ENCODE measurements at places on chromosomes 2 and 18. TPM values are rescaled to one million over a fixed set of nuclear protein-coding genes. Genes with fewer than 3 reads are reported as not detected.

GRCh38 chr2:164068063-164068462 lies 332.3 kb upstream of the FIGN start:
- no peaks in the 10 kb centered on the region for H3K36me3 ChIP-seq
- H3K27me3 ChIP-seq = no peaks in the 10 kb centered on the region
- H3K4me3 ChIP-seq = no peak overlapping the region
- no peak overlapping the region for H3K27ac ChIP-seq
- H3K4me1 ChIP-seq = no peaks in the 10 kb centered on the region
- DNase-seq = no peak

SKOR2 gene
- total RNA-seq = not detected

- H3K36me3 ChIP-seq = no peaks in the 10 kb centered on the region
- H3K4me1 ChIP-seq = peaks cover 3% of the 10 kb centered on the region
- no peak overlapping the region for H3K4me3 ChIP-seq
- no peaks in the 10 kb centered on the region for H3K27me3 ChIP-seq
- no peak for DNase-seq
Measured at GRCh38 chr2:42261518-42262195, 92.5 kb downstream of the EML4 start.

GRCh38 chr2:127145280-127145895 lies 38.4 kb upstream of the BIN1 start:
- H3K36me3 ChIP-seq = no peaks in the 10 kb centered on the region
- H3K27me3 ChIP-seq = no peaks in the 10 kb centered on the region
- H3K4me3 ChIP-seq = no peak overlapping the region
- H3K4me1 ChIP-seq = no peaks in the 10 kb centered on the region

DTNA gene
- total RNA-seq = 12.7 TPM

C2orf80 gene
- not detected for total RNA-seq

- DNase-seq = no peak
- no peaks in the 10 kb centered on the region for H3K27me3 ChIP-seq
- H3K4me1 ChIP-seq = no peaks in the 10 kb centered on the region
- H3K4me3 ChIP-seq = no peak overlapping the region
- H3K27ac ChIP-seq = no peak overlapping the region
Measured at GRCh38 chr2:198645816-198646215, 811.9 kb downstream of the SATB2 start.

GRCh38 chr18:111306-112014 lies 46.9 kb upstream of the USP14 start:
- no peaks in the 10 kb centered on the region for H3K27me3 ChIP-seq
- H3K27ac ChIP-seq = peak overlapping the region; percentile 70
- DNase-seq = peak; percentile 69
- H3K4me3 ChIP-seq = peak overlapping the region; percentile 35
- no peaks in the 10 kb centered on the region for H3K4me1 ChIP-seq

CDH19 gene
- total RNA-seq = 0.85 TPM

TUBB8B gene
- not detected for total RNA-seq

GRCh38 chr2:56444339-56444738 lies 260.5 kb downstream of the CCDC85A start:
- H3K4me3 ChIP-seq = no peak overlapping the region
- no peak overlapping the region for H3K27ac ChIP-seq
- DNase-seq = no peak
- no peaks in the 10 kb centered on the region for H3K27me3 ChIP-seq

FEV gene
- not detected for total RNA-seq

CYP27A1 gene
- 95.9 TPM for total RNA-seq

- no peaks in the 10 kb centered on the region for H3K36me3 ChIP-seq
- DNase-seq = no peak
- H3K4me3 ChIP-seq = no peak overlapping the region
- H3K4me1 ChIP-seq = peaks cover 3% of the 10 kb centered on the region
Measured at GRCh38 chr2:9778012-9778411, 65.3 kb upstream of the TAF1B start.

DNA sequence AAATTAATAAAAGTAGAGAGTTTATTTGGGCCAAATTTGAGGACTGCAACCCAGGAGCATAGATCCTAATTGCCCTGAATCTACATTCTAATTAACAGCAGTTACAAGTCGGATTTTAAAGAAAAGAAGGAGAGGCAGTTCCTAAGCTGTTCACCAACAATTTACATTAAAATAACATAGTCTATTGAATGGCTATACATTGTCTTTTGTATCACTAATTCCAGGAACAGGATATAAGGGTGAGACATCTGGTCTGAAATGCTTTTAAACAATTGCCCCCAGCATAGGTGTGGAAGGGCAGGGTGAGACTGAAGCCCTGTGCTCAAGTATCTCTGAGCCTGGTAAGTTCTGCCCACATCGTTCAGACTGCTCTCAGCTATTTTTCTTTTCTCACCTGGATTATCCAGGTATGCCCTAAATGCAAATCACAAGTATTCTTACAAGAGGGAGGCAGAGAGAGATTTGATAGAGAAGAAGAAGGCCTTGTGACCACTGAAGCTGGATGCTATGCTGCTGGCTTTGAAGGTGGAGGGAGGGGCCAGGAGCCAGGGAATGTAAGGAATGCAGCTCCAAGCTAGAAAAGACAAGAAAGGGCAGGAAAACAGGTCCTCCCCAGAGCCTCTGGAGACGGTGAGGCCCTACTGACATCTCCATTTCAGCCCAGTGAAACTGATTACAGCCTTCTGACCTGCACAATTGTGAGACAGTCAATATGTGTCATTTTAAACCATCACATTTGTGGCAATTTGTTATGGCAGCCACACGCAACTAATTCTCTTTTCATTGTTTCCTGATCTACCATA lies 189.4 kb upstream of the ARL4C start:
- no peaks in the 10 kb centered on the region for H3K27me3 ChIP-seq
- DNase-seq = no peak
- peaks cover 8% of the 10 kb centered on the region for H3K4me1 ChIP-seq
- H3K36me3 ChIP-seq = no peaks in the 10 kb centered on the region
- H3K27ac ChIP-seq = no peak overlapping the region

DNA sequence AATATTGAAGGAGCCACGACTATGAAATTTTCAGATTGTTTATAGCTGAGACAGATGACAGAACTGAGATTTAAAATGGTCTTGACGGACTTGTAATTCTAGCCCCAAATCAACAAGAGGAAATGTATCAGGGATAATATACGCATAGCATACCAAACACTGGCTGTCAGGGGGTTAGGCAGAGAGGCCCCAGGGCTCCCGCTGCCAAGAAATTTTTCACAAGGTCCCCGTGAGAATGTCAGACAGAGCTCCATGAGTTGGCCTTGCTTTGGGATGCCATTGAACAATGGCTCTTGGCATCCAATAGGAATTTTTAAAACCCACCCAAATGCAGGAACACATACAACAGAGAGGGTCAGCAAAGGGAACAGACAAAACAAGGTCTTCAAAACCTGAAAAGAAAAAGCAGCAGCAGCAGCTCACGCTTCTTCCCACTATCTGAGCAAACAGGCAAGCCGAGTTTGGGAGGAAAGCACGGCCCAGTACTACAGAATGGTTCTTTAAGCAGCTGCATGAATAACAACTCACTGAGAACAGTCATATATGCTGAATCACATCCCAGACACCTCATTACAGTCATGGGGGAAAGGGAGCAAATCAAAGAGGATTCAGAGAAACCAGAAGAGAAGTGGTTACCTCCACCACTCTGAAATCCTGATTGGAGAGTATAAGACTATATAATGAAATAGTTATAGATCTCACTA lies 445.6 kb downstream of the RND3 start:
- no peaks in the 10 kb centered on the region for H3K27me3 ChIP-seq
- H3K27ac ChIP-seq = no peak overlapping the region
- H3K4me3 ChIP-seq = no peak overlapping the region
- peak; percentile 39 for DNase-seq
- H3K4me1 ChIP-seq = peaks cover 5% of the 10 kb centered on the region

GRCh38 chr2:241313543-241314095 lies 1.9 kb downstream of the HDLBP start:
- DNase-seq = no peak
- no peak overlapping the region for H3K27ac ChIP-seq
- peak overlapping the region; percentile 93 for H3K4me3 ChIP-seq
- peaks cover 20% of the 10 kb centered on the region for H3K4me1 ChIP-seq

GPBAR1 gene
- total RNA-seq = 4.3 TPM

DNA sequence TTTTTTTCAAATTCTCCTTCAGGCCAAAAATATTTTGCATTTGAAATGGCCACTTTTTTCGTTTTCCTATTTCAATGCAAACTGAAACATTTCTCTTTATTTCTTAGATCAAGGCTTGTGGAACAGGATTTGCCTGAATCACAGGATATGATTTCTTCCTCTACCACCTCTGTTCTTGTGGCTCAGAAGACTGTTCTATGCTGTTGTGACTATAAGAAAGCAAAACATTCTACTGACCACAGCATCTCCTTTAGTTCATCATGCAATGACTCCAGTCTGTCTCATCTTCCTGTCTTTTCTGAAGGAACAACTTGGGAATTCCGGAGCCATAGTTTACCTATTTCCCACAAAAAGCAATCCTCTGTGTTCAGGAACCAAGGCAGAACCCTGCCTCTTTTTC lies 16.2 kb upstream of the ZNF512 start:
- H3K4me1 ChIP-seq = no peaks in the 10 kb centered on the region
- no peaks in the 10 kb centered on the region for H3K36me3 ChIP-seq

DNA sequence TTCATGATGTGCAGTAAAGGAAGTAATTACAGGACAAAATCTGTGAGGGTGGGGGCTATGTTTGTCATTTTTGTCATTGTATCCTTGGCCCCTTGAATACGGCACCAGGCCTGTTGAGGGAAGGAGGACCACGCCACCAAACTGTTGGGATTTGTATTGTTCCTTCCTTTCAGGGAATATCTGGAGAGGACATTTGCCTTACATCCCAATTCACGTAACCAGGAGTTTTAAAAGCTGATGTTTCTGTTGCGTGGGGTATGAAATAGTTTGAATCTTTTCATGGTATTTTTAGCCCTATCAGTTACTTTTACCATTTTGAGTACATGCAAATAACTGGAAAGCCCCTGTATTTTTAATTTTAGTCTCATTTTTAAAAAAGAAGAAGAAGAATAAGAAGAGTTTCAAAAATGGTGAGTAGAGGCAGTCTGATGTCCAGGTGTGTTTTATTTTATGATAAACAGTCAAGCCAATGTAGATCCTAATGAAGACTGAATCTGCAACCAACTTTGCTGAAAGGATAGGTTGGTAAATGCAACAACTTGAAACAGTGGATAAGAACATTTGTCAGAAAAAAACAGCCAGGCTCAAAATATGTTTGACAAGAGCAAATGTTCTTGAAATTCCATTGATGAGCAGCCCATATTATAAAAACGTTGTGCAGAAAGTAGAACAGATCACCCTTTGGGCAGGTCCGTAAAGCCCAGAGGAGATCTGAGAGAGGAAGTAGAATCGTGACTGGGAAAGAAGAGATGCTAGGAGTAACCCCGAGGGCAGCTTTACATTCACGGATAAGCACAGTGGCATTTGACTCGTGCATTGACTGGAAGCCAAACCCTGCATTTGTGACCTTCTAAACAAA lies 54.5 kb downstream of the RASGRP3 start:
- no peaks in the 10 kb centered on the region for H3K4me1 ChIP-seq
- H3K4me3 ChIP-seq = no peak overlapping the region
- no peak overlapping the region for H3K27ac ChIP-seq

DNA sequence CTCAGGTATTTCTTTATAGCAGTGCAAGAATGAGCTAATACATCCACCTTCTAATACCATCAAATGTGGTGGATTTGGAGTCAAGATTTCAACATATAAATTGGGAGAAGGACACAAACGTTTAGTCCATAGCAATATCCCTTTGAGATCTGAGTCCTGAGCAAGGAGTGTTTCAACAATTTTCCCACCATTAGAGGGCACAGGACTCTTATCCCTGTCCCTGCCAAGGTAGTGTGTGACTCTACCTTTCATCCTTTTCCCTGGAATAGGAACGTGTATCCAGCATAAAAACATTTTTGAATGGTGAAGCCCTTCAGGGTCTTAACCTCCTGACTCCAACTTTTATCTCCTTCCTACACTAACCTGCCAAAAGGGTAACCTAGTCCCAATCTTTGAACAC lies 181.3 kb upstream of the SRD5A2 start:
- H3K4me1 ChIP-seq = no peaks in the 10 kb centered on the region
- H3K4me3 ChIP-seq = no peak overlapping the region
- no peak for DNase-seq
- no peak overlapping the region for H3K27ac ChIP-seq

SCYGR4 gene
- not detected for total RNA-seq

GPR35 gene
- total RNA-seq = 6.0 TPM

DNA sequence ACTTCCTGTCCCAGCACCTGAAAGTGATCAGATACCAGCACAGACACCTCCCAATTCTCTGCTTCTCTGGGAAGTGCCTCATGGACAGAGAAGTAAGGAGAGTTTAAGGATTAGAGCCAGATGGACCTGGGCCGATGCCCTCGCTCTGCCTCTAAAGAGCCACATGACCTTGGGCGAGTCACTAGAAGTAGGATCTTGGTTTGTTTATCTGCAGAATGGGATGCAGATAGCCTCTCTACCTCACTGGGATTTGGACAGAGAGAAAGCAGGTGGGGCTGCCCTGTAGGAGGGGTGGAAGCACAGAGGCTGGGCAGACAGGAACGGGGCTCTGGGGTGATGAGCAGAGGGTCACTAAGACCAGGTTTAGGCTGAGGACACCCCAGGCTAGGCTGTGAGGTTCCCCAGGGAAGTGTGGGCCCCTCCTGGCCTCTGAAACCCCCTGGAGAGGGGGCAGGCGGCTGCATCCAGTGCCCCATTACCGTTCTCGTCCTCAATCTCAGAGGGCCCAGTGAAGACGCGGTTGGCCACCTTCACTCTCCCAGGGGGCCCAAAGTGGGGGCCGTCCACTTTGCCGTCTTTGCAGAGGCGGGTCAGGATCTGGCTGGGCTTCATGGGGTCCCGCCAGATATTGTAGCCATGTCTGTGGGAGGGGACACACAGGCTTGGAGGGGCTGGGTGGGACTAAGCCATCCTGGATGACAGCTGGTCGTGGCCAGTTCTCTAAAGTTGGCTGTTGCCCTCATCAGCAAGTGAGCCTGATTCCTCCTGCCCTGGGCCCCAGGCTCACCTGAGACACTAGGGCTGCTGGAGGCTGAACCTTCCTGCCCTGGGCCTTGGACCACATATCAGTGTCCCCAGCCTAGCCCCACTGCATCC lies 13.3 kb downstream of the OTOF start:
- H3K27me3 ChIP-seq = no peaks in the 10 kb centered on the region
- DNase-seq = peak; percentile 16
- H3K4me1 ChIP-seq = no peaks in the 10 kb centered on the region
- H3K4me3 ChIP-seq = no peak overlapping the region
- no peaks in the 10 kb centered on the region for H3K36me3 ChIP-seq
- H3K27ac ChIP-seq = no peak overlapping the region

MALL gene
- total RNA-seq = 288 TPM

DNA sequence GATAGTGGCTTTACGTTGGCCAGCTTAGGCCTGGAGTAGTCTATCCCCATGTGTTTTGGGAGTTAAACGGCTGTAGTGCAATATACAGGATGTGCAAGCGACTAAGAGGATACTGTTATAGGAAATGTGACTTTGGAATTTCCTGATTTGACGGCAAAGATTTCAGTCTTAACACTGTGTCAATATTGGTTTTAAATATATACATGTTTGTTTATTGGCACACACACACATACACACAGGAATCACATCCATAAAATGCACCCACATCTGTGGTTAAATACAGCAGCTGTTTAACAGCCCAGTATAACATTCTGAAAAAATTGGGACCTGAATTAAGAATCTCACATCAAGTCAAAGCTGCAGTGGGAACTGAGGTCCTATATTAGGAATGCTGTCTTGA lies 347.1 kb downstream of the TXNL1 start:
- H3K27ac ChIP-seq = no peak overlapping the region
- no peak overlapping the region for H3K4me3 ChIP-seq
- no peaks in the 10 kb centered on the region for H3K27me3 ChIP-seq

SFT2D3 gene
- 4.7 TPM for total RNA-seq
